ENCODE measurements at places on chromosomes 3 and 15.

GRCh38 chr3:38017445-38018295 is 11.8 kb downstream of the PLCD1 start:
- DNase-seq: no peak

DNA sequence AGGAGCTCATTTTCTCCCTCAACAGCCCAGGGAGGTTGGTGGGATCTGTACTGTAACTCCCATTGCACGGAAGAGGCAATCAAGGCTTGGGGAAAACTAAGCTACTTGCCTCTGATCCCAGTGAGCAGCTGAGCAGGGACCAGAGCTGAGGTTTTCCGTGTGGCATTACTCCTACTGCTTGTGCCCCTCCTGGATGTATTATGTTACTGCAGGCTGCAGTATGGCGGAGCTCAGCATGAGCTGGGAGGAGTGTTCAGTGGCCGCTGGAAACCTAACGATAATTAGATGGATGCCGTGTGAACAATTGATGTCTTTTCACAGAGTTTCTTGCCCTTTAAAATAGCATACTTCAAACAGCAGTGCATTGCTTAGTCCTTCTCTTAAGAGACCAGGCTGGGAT is 2.0 kb upstream of the TPRG1 start:
- DNase-seq: no peak

- DNase-seq: no peak
Observed at GRCh38 chr3:172279191-172279640, 169.0 kb downstream of the GHSR start.

GRCh38 chr3:52874864-52875587 is 22.3 kb downstream of the STIMATE start:
- DNase-seq: no peak

DNA sequence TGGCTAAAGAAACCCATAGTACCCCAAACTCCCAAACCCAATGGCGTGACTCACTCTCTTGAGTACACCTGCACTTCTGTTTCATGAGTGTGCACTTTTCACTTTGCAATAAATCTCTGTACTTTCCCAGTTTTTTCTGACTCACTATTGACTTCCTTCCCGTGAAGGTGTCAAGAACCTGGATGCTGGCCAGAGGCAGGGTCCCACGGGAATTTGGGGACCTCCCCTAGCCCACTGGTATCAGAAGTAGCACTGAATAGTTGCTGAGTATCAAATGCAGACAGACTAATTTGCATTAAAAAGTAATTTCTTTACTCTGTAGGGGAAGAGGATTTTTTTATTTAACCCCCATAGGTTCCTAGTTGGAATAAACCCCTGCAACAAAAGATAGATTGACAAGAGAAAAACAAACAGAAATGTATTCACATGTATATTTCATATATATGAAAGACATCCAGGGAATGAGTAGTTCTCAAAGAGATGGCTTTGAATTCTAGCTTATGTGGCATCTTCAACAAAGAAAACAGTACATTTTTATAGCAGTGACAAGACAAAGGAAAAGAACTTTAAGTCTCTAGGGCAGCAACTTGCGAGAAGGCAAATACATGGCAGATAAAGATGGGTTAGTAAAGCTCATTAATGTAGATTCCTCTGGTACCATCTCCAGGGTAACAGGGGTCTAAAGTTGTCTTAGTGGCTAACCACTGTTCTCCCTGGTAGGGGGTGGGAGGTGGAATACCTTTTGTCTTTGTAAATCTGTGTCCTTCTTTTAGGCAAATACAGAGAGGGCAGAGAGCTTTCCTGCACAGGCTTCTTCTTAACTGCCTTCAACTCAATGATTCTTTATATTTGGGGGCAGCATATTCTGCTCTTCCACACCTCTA is 385.5 kb upstream of the PDZRN3 start:
- DNase-seq: no peak

DNA sequence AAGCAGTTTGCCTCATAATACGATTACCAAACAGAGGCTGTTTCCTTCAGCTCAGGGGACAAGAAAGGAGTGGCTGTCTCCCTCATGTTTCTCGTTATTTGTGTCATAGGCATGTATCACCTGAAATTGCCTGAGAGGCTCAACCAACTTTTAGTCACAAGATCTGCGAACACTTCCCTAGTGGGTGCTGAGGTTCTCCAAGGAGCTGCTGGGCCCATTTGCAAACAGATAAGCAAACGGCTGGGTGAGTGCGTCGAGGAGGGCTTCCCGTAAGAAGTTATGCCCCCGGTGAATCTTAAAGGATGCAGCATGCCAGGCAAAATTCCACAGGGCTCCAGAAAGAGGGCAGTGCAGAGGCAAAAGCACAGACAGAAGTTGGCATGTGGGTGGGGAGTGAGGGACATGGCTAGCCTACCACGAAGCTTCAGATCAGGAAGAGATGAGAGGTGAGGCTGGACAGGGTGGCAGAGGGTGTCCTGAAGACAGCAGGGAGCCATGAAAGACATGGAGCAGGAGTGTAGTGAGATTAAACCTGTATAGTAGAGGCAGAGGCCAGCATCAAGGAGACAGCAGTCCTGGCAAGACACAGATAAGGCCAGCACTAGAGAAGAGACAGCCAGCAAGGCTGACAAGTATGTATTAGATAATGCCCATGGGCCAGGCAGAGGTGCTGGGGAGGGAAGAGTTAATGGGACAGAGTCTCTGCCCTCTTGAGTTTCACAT is 4.0 kb upstream of the GP9 start:
- DNase-seq: no peak

DNA sequence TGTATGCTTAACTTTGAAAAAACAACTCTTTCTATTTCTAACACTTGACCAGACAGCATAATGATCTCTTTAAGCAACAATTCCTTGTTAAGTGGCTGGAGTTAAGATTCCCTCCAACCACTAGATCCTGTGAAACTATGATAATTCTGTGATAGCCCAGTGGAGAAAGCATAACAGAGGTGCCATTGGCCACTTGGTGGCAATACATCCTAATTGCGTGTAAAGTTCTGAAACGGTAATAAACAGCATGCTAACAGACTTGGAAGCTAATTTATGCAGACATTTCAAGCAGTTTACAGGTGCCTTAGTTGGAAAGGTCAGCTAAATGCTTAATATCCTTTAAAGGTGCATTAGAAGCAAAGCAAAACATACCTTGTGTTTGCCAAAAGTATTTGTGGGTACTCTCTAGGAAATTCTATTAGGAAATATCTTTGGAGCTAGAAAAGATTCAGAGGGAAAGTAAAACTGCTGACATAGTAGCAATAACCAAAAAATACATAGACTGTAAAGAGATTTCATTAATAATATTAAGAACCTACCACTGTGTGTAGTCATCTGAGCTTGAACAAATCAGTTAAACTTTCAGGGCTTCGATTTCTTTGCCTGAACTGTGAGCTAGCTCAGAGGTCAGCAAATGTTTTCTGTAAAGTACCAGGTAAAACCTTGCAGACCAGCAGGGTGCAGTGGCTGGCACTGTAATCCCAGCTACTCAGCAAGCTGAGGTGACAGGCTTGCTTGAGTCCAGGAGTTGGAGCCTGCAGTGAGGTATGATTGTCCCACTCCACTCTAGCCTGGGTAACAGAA is 19.0 kb upstream of the CSTA start:
- DNase-seq: no peak

DNA sequence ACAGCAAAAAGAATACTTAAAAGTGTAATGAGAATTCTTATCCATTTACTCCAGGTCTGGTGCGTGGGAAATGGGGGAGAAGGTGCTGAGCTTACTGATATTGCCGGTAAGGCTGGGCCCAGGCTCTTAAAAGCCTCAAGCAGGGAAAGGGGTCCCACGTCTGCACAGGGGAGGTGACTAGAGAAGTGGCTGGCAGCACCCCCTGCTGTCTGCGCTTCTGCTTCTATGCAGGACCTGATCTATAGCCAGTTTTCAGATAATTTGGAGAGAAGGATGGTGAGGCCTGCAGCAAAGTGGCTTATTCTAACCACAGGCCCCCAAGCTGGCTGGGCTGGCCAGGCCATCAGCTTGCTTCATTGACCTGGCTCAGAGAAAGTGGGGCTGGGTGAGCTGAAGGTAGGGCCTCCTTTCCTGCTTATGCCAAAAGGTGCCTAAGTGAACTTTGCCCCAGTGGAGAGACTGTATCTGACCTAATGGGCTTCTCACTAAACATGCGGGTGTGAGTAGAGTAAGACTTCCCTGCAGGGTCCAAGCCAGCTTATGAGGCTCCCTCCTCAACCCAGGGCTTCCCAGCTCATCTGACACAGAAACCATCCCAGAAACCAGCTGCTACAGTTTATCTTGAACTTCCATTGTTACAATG is 30.9 kb upstream of the ATP1B3 start:
- DNase-seq: no peak

GRCh38 chr3:55716611-55717225 is 229.6 kb upstream of the WNT5A start:
- no peak for DNase-seq

- DNase-seq: no peak
Observed at GRCh38 chr3:193052354-193053045, 134.8 kb upstream of the MB21D2 start.

DNA sequence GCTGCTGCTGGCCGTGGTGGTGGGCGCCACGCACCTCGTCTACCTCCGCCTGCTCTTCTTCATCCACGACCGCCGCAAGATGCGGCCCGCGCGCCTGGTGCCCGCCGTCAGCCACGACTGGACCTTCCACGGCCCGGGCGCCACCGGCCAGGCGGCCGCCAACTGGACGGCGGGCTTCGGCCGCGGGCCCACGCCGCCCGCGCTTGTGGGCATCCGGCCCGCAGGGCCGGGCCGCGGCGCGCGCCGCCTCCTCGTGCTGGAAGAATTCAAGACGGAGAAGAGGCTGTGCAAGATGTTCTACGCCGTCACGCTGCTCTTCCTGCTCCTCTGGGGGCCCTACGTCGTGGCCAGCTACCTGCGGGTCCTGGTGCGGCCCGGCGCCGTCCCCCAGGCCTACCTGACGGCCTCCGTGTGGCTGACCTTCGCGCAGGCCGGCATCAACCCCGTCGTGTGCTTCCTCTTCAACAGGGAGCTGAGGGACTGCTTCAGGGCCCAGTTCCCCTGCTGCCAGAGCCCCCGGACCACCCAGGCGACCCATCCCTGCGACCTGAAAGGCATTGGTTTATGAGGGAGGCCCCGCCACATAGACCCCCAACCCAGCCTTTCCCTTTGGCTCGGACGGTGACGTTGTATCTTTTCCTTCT is 1.1 kb downstream of the GPR27 start:
- no peak for DNase-seq

- DNase-seq: no peak
Observed at GRCh38 chr3:38650248-38650951, 913 bp upstream of the SCN5A start.

GRCh38 chr3:192826214-192827006 is 91.2 kb downstream of the MB21D2 start:
- DNase-seq: no peak

DNA sequence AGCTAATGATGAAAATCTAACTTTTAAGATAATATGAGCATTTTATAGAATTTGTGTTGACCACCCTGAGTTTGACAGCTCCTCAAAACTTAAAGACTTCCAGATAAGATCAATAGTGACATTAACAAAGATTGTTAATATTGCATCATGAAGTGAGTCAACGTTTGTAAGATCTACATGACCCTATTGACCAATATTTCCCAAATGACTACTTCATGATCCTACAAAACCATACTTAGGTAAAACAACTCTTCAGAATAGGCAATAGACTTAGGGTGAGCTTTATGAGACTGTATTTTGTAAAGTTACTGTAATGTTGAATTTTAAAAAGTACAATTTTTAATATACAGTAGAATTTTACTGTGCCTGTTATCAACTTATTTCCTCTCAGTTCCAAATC is 422.7 kb upstream of the ALCAM start:
- no peak for DNase-seq

DNA sequence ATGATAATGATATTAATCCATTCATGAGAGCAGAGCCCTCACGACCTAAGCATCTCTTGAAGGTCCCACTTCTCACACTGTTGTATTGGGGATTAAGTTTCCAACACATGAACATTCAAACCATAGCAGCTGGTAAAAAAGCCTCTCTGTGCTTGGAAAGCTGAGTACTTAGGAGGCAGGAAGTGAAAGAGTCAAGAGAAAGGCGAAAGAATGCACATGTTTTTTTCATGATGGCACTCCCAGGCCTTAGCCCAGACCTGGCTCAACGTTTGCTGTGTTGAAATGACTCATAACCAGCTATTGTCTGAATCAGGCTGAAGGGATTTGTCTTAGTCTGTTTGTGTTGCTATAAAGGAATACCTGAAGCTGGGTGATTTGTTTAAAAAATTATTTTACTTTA is 84.4 kb upstream of the RGMA start:
- no peak for DNase-seq

GRCh38 chr3:196016485-196016884 is 65.4 kb downstream of the TFRC start:
- DNase-seq: no peak

- DNase-seq: no peak
Observed at GRCh38 chr3:7798276-7798675, 703.3 kb upstream of the LMCD1 start.

DNA sequence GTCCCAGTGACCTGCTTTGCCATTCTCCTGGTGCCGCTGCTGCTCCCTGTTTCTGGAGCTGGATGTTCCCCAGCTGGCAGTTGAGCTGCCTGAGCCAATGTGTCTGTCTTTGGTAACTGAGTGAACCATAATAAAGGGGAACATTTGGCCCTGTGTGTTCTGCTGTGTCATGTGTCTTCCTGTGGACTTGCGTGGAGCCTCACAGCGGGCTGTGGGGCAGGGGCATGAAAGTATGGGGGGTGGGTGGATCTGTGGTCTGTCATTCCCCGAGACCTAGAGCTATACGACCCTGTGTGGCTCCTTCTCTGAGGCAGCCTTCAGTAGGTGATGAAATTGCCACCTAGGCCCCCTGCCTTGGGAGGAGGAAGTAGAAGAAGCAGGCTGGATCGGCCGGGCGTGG is 2.0 kb upstream of the PPCDC start:
- no peak for DNase-seq

DNA sequence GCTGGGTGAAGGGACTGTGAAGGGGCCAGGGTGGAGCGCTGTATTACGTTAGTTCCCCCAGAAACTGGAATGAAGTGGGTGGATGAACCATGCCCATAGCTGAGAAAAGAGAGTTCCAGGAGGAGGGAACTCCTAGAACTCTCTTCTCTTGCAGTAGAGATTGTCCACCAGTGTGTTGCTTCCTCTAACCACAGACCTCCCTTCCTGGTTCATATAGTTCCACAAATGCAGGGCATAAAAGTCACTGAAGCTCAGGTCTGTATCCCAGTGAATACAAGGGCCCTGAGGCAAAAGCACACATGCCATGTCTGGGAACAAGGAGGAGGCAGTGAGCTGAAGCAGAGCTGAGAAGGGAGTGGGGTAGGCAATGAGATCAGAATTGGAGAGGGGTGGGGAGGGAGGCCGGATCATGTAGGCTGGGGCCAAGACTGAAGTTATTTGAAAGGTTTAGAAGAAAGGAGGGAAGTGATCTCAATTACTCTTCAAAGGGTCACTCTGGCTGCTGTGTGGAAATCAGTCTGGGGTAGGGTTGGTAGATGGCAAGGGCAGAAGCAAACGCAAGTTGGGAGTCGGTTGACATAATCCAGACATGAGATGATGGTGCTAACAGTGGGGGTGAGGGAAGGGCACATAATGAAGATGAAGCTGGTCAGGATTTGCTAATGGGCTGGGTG is 6.5 kb downstream of the A4GNT start:
- no peak for DNase-seq

GRCh38 chr3:134085034-134085775 is 55.5 kb upstream of the SLCO2A1 start:
- no peak for DNase-seq

- peak; percentile 56 for DNase-seq
Observed at GRCh38 chr15:38130740-38131498, 121.7 kb upstream of the SPRED1 start.

GRCh38 chr3:151362751-151363174 is 21.8 kb downstream of the P2RY12 start:
- DNase-seq: no peak

- no peak for DNase-seq
Observed at GRCh38 chr3:28149960-28150359, 91.5 kb upstream of the CMC1 start.
